CD4-positive, alpha-beta T cell treated with Interleukin-17A for 4 hours (primary cell): ENCODE measurements at places on chromosomes 7 and 10.

- DNase-seq = no peak
Observed at GRCh38 chr7:2163600-2164555, 68.9 kb downstream of the MAD1L1 start.

- DNase-seq = no peak
Observed at GRCh38 chr10:96153070-96153469, 23.0 kb downstream of the ZNF518A start.

DNA sequence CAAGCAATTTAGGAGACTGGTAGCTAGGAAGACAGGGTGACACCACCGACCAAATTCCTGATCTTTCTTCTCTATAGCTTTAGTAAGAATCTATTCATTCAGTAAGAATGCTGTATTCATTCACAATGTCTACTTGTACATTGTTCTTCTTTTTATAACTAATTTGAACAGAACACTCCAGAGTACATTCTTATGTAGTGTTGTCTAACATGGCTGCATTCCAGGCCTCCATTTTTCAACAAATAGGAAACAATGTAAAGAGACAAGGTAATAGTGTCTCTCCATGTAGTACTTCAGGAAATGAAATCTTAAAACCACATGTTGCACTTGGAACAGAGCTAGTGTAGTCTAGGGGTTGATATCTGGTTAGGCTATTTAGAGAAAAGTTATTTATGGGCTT, 1.8 kb downstream of the VCL start:
- no peak for DNase-seq

GRCh38 chr10:10829576-10829975, 188.1 kb upstream of the CELF2 start:
- DNase-seq = no peak

- DNase-seq = no peak
Observed at GRCh38 chr7:99429756-99430155, 8.8 kb downstream of the PTCD1 start.

- no peak for DNase-seq
Observed at GRCh38 chr7:1872191-1873069, 202.4 kb downstream of the ELFN1 start.

GRCh38 chr10:28906415-28906814, 229.1 kb downstream of the BAMBI start:
- no peak for DNase-seq

DNA sequence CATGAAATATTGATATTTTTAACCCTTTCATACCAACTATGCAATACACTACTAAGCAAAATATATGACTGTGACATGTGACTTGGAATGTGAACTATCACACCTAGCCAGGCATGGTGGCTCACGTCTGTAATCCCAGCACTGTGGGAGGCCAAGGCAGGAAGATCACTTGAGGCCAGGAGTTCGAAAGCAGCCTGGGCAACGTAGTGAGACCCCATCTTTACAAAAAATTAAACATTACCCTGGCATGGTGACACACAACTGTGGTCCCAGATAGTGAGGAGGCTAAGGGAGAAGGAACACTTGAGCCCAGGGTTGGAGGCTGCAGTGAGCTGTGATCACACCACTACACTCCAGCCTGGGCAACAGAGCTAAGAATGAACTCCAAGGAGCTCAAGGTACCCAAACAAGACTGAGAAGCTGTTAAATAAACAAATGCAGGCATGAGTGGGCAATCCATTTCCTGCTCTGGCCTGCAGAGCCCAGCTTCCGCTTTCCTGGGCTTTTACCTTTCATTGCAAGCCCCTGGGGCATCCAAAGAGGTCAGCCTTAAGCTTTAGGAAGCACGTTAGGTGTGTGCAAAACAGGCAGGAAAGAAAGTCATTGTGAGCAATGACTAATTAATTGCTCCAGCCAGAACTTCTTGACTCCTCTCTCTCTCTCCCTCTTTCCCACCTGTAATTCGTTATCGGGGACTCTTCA, 162.1 kb upstream of the FOXK1 start:
- no peak for DNase-seq

DNA sequence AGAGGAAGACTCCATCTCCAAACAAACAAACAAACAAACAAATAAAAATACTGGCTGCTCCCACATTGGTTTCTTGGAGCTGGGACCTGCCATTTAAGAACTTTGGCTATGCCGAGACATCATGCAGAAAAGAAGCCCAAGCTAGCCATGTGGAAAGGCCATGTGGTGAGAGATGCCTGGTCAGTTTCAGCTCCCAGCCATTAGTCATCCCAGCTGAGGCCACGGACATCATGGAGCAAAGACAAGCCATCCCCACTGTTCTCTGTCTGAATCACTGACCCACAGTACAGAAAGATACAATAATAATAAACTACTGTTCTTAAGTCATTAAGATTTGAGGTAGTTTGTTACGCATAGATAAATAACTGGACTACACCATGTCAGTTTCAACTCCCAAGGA, 70.0 kb upstream of the PCBD1 start:
- no peak for DNase-seq

GRCh38 chr7:149620961-149621360, 123.4 kb upstream of the ZNF746 start:
- peak; percentile 34 for DNase-seq

- no peak for DNase-seq
Observed at GRCh38 chr10:107418085-107418806, 253.7 kb upstream of the SORCS1 start.

GRCh38 chr10:52688899-52689298, 83.7 kb downstream of the MBL2 start:
- no peak for DNase-seq

GRCh38 chr7:3787717-3788264, 486.7 kb downstream of the SDK1 start:
- no peak for DNase-seq

DNA sequence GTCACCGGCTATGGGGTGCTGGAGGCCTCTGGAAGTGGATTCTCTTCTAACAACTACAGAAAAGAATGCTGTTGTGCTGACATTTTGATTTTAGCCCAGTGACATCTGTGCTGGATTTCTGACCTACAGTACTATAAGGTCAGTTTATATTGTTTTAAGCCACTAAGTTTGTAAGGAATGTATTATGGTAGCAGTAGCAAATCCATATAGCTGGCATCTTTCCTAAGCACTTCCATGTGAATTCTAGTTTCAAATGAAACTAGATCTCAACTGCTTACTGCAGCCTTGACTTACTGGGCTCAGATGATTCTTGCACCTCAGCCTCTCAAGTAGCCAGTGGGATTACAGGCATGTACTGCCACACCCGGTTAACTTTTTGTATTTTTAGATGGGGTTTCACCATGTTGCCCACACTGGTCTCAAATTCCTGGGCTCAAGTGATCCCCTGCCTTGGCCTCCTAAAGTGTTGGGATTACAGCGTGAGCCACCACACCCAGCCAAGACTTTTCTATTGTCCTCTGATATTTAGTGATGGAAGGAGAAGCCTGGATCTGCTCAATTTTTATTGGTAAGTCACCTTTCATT, 414.0 kb downstream of the PHTF2 start:
- DNase-seq = no peak

GRCh38 chr10:127318396-127318795, 122.0 kb upstream of the INSYN2A start:
- DNase-seq = no peak

- no peak for DNase-seq
Observed at GRCh38 chr7:129126314-129126713, 18.2 kb upstream of the TSPAN33 start.

DNA sequence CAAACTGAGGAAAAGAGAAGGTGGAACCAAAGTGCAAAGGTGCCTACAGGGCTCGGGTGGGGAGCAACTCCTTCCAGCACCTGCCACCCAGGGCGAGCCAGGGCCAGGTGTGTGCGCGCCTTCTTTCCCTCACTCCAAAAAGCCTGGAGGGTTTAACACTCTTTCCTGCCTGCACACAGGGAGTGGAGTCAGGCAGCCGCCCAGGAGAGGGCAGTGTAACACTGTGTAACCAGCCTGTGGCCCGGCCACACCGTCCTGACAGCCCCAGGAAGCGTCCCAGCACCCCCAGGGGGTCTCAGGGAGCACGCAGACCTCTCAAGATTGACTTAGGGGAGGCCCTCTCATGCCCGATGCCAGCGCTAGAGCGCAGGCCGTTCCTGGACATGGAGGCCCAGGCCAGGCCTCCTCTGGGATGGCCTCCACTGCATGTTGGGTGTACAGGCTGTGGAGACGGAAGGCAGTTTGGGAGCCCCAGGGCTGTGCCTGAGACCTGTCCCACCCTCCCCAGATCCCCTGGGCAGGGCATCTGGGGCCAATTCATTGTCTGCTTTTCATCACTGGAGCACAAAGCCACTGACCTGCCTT, 13.4 kb downstream of the BRI3 start:
- peak; percentile 35 for DNase-seq

GRCh38 chr10:52965938-52966401, 193.4 kb upstream of the MBL2 start:
- no peak for DNase-seq
